ENCODE measurements at places on chromosomes 11 and 22.

DNA sequence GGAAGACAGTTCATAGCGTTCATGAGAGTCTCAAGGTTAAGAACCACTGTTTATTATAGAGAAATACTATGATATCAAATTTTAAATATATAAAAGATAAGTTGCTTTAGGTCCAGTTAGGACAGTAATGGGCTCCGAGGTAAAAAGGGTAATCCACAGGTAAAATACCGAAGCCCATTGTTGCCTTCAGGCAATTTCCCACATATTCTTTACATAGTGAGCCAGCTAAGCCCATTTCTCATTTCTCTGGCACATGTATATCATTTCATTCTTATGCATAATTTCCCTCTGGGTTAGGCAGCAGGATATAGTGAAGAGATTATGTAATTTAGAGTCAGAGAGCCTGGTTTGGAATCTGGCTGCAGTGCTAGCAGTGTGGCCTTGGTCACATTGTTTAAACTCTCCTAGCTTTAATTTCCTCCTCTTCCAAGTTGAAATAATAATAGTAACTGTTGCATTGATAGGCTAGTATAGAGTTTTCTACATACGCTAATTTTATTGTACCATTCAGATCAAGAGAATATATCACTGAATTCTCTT is 7.6 kb upstream of the POU2AF1 start:
- no peak for DNase-seq

GRCh38 chr11:95680169-95680929 is 109.2 kb downstream of the FAM76B start:
- peak; percentile 75 for DNase-seq

GRCh38 chr11:44309478-44310205 is at the start of gene ALX4:
Gene ALX4 (minus strand): TSS chr11:44310139. CDS start chr11:44310062, 77 bp downstream.
- no peak for DNase-seq

- DNase-seq: no peak
Observed at GRCh38 chr11:94148189-94148588, 19.5 kb downstream of the PANX1 start.

DNA sequence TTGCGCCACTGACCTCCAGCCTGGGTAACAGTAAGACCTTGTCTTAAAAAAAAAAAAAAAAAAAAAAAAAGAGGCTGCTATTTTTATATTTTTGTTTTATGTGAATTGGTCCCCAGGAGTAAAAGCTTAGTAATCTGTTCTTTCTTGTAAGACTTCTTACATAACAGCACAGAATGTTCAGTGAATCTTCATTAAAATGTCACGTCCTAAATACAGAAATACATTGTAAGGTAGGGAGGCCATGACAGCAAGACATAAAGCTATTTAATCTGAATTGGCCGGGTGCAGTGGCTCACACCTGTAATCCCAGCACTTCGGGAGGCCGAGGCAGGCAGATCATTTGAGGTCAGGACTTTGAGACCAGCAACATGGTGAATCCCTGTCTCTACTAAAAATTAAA is 64.2 kb downstream of the BID start:
- DNase-seq: no peak

DNA sequence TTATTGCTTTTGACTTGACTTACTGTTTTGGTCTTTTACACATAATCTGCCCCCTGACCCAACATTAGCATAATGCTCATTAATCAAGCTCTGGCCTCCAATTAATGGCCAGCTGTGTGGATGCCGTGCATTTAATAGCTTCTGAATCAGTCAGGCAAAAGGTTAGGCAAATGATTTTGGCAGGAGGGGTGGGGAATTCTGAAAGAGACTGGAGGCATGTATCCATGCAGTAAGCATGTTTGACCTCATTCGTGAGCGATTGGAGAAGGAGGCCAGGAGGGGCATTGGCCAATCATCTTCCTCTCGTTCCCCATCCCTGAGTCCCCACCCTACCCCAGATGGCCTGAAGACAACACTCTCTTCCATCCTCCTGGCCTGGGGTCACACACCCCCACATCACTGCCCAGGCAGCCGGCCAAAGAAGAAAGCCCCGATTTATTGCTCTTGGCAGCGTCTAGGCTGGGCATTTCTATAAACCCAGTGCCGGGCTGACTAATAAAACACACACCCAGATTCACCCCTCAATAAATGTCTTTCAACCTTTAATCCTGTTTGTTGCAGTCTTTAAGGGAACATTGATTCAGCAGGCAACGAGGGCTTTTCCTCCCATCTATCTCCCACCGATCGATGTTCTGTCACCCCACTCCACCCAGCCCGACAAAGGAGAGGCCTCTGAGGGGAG is 150.0 kb downstream of the OPCML start:
- DNase-seq: no peak

- no peak for DNase-seq
Observed at GRCh38 chr22:49915610-49916009, 2.6 kb downstream of the ALG12 start.
